ENCODE measurements at places on chromosomes 3 and 15.

DNA sequence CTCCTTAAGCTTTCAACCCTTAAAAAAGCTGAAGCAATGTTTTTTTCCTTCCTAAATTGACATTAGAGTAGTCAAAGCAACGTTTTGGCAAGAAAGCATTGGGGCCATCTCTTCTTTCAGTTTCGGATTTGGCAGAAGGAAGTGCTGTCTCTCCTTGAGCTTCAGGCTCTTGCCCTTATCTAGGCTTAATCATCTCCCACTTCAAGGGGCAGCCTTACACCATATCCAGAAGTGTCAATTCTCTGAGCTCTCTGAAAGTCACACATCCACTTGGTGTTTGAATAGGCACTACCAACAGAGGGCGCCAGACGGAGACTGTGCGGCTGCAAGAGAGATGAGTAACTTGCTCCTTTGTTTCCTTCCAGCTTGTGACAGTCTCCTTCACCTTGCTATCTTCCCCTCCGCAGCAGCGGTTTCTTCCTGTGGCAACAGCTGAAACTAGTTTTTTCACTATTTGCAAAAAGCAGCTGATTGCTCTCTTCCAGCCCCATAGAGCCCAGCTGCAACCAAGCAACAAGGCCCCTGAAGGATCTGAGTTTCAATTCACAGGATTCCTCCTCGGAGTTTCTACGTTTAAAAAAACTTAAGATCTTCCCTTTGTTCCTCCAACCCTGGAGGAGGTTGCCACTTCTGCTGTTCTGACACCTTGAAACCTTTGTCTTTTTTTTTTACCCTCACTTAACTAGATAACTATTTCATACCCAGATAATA is 147.0 kb upstream of the SLCO3A1 start:
- DNase-seq = peak; percentile 55

DNA sequence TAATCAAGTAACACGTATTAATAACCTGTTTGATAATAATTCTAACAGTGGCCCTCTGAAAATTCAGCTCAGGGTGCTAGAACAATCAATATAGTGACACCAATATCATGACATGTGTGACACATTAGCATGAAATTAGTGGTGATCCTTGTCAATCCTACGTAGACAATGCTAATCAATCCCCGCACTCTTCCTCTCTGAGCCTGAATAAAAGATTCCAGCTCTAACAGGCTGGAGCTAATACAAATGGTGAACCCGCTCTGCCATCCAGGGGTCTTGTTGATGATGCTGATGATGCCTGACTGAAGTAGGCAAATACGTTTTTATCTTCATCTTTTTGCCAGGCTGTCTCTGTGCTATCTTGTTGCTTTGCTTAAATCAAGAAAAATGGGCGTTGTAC is 462.5 kb downstream of the MAGI1 start:
- DNase-seq = no peak

DNA sequence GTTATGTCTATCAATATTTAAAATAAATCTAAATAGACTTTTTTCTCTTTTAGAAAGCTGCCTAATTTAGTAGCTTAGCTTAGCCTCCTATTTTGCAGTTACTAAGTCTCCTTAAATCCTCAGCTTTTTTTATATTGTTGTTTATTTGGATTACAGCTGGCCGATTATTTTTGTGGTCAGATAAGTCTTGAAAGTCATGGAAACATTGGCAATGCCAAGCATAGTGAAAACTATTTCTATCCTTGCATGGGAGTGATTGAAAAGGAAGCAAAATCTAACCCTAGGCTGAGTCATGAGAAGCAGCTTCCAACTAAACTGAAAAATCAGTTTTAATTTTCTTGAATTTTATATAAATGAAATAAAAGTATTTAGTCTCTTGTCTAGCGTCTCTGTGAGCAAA is 1063.0 kb upstream of the GBE1 start:
- no peak for DNase-seq

- DNase-seq = no peak
Measured at GRCh38 chr3:139941580-139941979, 6.6 kb downstream of the CLSTN2 start.

DNA sequence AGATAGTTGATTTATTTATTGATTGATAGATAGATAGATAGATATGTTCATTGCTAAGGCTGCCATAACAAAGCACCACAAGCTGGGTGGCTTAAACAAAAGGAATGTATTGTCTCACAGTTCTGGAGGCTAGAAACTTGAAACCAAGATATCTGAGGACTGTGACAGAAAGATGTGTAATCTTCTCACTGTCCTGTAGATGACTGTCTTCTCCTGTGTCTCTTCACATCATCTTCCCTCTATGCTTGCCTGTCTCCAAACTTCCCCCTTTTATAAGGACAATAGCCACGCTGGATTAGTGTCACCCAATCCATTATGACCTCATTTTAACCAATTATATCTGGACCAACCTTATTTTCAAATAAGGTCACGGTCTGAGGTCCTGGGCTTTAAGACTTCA is 40.9 kb downstream of the GNB4 start:
- DNase-seq = no peak

DNA sequence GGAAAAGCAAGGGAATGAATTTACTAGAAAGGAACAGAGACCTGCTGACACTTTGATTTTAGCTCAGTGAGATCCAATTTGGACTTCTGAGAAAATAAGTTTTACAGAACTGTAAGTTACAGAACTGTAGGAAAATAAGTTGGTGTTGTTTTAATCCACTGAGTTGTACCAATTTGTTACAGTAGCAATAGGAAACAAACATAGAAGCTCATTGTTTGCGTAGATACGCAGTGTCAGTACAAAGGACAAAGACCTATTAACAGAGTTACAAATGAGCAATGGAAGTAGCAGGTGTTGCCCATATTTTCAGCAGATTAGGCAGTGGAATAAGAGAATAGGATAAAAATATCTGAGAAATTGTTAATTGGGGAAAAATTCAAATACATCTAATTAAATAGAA is 385.8 kb upstream of the CNTN6 start:
- no peak for DNase-seq

- DNase-seq = no peak
Measured at GRCh38 chr3:32522682-32523081, 20.0 kb upstream of the CMTM6 start.

GRCh38 chr15:99956820-99957641 is 223.8 kb upstream of the LYSMD4 start:
- no peak for DNase-seq

DNA sequence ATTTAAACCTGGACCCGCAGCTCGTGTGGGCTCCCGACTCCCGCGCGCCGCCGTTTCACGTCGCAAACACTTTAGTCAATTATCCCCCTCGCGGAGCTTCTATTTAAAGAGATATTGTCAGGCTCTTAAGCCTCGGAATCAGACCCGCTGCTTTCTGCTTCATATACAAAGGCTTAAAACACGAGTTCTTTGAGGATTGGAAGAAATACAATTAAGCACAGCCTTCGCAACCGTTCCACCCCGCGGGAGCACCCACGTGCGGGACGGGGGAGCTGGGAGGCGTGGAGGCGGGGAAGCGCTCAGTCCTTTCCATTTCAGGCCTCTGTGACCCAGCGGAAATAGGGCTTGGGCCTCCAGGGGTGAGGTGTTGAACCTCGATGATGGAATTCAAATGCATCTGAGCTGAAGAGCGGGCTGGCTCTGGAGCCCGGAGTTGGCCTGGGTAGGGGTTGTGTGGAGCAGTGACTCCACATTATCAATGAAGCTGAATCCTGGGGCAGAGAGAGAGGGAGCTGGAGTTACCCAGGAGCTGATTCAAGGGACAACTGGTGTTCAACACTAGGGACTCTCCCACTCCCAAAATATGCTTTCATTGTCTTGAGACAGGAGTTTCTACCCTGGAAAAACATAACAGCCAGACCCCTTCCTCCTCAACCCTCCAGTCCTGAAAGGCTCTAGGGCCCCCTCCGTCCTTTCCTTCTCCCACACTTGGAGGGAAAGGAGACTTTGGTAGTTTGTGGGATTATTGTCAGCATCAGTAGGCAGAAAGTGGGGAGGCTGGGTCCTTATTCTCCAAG is 2.4 kb downstream of the ANKRD63 start:
- DNase-seq = peak; percentile 49

DNA sequence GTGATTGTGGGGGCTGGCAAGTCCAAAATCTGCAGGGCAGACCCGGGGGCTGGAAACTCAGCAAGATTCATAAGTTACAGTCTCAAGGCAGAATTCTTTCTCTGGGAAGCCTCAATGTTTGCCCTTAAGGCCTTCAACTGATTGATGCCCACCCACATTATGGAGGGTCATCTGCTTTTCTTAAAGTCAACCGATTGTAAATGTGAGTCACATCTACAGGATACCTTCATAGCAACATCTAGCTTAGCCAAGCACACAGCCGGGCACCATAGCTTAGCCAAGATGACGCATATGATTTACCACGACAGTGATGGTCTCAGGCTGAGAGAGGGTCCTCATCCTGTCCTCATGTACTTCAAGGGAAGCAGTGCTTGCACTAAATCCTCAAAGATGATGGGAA is 43.5 kb downstream of the IDH2 start:
- DNase-seq = no peak

GRCh38 chr3:153621953-153622352 is 459.9 kb downstream of the RAP2B start:
- DNase-seq = no peak

DNA sequence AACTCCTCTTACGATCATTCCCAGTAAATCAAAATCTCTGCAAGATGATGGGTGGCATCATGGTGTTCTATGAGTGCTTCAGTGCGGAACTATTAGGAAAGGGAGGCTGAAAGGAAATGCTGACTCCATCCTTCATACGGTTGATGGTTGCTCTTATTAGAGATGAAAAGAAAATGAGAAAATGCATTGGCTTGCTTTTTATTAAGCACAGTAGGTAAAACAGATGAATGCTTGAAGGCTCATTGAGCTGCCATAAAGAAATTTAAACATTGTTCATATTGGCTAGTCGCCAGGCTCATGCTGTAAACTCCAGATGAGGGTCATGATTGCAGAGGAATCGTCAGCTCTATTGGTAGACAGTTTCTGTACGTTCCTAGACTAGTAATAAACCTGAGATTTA is 115.8 kb downstream of the EPHA3 start:
- DNase-seq = no peak

DNA sequence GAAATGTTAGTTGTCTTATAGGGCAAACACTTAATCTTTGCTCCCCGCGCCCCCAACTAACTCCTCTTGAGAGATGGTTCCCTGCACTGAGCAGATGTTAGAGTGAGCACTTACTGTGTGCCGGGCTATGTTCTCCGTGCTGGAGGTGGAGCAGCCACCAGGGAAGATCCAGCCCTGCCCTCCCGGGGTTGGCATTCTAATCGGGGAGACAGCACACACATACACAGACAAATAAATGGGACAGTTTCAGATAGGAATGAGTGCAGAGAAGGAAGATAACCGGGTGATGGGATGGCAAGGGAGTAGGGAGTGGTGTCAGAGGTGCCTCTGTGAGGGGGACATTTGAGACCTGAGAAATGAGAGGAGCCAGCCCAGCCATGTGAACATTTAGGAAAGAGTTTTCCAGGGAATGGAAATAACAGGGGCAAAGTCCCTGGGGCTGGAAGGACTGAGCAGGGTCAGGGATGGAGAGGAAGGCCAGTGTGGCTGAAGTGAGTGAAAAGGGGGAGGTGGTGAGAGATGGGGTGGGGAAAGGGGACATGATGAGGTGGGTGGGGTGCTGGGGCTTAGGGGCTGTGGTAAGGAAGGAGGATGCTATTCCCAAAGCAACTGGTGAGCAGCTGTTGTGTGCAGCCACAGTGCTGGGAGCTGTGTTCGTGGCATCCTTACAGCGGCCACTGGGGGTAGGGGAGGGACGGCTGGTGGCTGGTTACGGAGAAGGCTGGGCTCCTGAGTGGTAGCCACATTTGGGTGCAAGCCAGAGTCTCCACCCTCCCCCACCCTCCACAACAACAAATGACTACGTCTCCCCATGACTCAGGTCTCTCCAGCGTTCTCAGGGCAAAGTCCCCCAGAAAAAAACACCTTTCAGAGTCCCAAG is 15.4 kb upstream of the FGD5 start:
- no peak for DNase-seq

GRCh38 chr15:76799760-76800159 is 105.4 kb downstream of the SCAPER start:
- DNase-seq = no peak

DNA sequence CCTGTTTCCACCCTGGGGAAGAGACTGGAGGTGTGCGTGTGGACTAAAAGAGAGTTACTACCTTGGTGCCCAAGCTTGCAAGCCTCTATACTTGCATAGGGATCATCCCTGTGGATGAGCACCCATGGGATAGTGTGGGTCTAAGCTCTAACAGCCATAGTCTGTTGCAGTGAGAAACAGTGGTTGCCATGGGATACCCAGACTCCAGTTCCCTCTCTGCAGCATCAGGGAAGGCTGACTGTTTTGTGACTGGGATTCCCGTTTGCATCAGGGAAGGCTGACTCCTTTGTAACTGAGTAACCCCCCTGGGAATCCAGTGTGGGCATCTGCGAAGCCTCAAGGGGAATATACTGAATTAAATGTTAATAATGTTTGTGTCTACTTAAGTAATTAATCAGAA is 196.1 kb downstream of the ZNF621 start:
- peak; percentile 21 for DNase-seq

GRCh38 chr3:142385078-142385477 is 62.8 kb downstream of the XRN1 start:
- DNase-seq = no peak

GRCh38 chr15:74252721-74253120 is 16.6 kb downstream of the CCDC33 start:
- DNase-seq = peak; percentile 26

DNA sequence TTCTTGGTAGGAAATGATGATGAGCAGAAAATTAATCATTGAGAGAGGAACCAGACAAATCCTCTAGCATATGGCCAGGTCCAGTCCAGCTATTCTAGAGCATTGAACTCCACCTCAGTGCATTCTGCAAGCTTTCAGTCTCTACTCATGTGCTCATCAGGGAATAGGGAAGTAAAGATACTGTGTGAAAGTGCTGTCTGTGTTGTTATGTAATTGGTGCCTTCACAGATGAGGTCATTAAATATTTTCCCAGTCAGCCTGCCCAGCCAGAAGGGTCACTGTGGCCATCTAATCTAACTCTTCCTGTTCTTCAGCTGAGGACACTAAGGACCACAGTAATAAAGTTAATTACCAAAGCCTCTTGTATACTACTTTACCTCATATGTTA is 28.2 kb downstream of the C3orf62 start:
- no peak for DNase-seq

DNA sequence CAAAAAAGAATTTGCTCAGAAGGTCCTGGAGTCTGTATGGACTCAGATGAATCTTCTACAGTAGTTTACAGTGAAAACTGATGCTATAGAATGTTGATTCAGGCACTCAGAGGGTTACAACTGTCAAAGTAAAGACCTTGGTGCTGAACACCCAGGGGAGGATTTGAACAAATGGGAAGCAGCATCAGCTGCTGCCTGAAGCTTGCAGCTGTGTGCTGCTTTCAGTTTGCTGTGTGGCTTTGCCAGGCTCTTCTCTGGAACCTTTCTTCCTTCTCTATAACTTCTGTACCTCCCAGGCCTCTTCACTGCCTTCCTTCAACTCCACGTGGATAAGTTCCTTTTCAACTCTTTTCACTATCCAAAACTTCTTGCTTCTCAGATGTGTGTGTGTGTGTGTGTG is 214.2 kb downstream of the GRM7 start:
- DNase-seq = peak; percentile 12

- no peak for DNase-seq
Measured at GRCh38 chr15:68148039-68148438, 57.1 kb downstream of the CALML4 start.
